ENCODE measurements at places on chromosomes 6 and 20.

DNA sequence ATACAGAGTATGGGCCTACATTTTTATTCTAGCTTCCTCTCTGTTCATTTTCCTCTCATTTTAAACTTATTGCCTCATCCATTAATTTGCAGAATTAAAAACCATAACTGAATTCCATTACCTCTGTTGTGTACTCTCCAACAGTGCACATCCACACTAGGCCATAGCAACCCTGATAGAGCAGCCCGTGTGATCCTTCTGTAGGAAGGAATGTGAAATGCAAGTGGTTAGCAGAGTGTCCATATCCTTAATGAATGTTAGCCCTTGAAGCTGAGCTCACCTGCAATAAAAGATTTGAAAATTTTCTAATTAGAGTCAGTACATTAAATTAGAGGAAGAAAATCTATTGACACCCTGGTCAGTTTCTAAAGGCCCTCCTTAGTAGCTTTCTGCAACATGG is 6.5 kb upstream of the GRIK2 start:
- no peaks in the 10 kb centered on the region for H3K36me3 ChIP-seq
- no peaks in the 10 kb centered on the region for H3K4me1 ChIP-seq
- no peak for DNase-seq
- H3K4me3 ChIP-seq, result no peak overlapping the region
- peaks cover 19% of the 10 kb centered on the region for H3K27me3 ChIP-seq

- H3K36me3 ChIP-seq, result no peaks in the 10 kb centered on the region
- H3K27me3 ChIP-seq, result no peaks in the 10 kb centered on the region
- no peak for DNase-seq
- H3K27ac ChIP-seq, result no peak overlapping the region
- H3K4me3 ChIP-seq, result no peak overlapping the region
Measured at GRCh38 chr6:150100745-150101144, 31.8 kb upstream of the ULBP3 start.

GRCh38 chr6:133553652-133554051 is 312.5 kb downstream of the EYA4 start:
- peak; percentile 17 for DNase-seq
- no peaks in the 10 kb centered on the region for H3K36me3 ChIP-seq
- H3K27me3 ChIP-seq, result no peaks in the 10 kb centered on the region
- peaks cover 33% of the 10 kb centered on the region for H3K4me1 ChIP-seq
- H3K27ac ChIP-seq, result no peak overlapping the region

DNA sequence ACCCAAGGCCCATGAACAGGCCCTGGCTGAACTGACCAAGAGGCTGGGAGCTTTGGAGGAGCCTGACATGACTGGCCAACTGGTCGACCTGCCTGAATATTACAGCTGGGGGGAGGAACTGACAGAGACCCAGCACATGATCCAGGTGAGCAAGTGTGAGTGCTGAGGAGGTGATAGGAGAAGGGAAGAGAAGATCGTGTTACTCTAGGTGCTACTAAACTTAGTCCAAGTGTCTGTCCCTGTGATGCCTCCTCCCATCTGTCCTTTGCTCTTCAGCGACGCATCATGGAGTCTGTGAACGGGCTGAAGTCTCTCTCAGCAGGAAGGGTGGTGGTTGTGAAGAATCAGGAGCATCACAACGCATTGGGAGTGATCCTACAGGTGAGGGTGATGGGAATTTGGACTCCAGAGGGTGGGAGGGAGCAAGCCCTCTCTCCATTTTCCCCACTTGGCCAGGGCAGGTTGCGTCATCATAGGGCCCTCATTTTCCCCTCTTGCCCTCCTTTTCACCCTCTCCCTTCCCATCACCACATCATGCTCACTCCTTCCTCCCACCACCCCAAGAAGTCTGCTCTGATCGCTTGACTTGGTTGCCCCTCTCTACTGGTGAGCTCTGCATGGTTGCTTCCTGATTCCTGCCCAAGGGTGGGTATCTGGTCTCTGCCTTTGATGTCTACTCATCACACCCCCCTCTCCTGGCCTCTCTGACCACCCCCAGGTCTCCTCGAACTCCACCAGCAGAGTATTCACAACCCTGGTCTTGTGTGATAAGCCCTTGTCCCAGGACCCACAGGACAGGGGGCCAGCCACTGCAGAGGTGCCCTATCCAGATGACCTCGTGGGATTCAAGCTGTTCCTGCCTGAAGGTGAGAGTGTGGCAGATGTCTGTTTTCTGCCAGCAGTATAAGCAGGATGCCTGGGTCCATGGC is 4.7 kb downstream of the DXO start:
- no peaks in the 10 kb centered on the region for H3K27me3 ChIP-seq
- H3K4me3 ChIP-seq, result no peak overlapping the region
- no peak overlapping the region for H3K27ac ChIP-seq
- H3K4me1 ChIP-seq, result peaks cover 15% of the 10 kb centered on the region
- no peak for DNase-seq

DNA sequence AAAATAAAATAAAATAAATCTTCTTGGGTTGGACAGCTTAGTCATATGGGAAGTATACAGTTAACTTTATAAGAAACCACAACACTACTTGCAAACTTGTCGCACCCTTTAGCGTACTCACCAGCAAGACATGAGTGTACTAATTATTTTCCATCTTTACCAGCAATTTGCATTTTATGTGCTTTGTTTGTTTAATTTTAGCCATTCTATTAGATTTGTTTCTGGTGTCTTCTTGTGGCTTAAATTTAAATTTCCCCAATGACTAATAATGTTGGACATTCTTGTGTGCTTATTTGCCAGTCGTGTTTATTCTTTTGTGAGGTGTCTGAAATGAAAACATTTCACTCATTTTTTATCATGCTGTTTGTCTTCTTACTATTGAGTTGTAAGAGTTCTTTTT is 1172.2 kb upstream of the CITED2 start:
- H3K27me3 ChIP-seq, result no peaks in the 10 kb centered on the region
- H3K27ac ChIP-seq, result no peak overlapping the region
- H3K4me1 ChIP-seq, result no peaks in the 10 kb centered on the region
- no peak for DNase-seq
